ENCODE measurements at places on chromosomes 6 and 20.

DNA sequence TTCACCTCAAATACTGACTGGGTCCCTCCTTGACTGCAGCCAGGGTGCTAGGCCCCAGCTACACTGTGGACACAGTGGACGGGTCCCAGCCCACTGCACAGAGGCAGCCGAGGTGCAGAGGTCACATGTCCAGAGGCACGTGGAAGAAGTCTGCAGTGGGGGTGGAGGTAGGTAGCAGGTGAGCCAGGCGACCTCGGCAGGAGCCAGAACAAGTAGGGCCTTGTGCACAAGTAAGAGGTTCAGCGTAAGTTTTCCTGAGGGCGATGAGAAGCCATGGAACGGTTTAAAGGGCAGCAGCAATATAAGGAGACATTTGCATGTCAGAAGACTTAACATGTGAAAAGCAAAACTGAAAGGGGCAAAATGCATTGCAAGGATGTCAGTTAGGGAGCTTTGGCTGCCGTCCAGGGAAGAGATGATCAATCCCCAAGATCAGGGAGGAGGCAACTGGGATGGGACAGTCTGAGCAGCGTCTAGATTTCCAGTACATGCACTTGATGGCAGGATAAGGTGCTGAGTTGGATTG lies 49.7 kb upstream of the SNX9 start:
- DNase-seq = peak; percentile 57

- no peak for DNase-seq
Measured at GRCh38 chr6:136012943-136013342, 161.4 kb downstream of the PDE7B start.

GRCh38 chr6:121590438-121590837 lies 155.0 kb downstream of the GJA1 start:
- DNase-seq = no peak

- no peak for DNase-seq
Measured at GRCh38 chr6:69668916-69669315, 127.9 kb downstream of the LMBRD1 start.

- DNase-seq = no peak
Measured at GRCh38 chr20:52240802-52241201, 49.2 kb upstream of the ZFP64 start.

- no peak for DNase-seq
Measured at GRCh38 chr20:63457737-63458136, 14.7 kb downstream of the KCNQ2 start.

DNA sequence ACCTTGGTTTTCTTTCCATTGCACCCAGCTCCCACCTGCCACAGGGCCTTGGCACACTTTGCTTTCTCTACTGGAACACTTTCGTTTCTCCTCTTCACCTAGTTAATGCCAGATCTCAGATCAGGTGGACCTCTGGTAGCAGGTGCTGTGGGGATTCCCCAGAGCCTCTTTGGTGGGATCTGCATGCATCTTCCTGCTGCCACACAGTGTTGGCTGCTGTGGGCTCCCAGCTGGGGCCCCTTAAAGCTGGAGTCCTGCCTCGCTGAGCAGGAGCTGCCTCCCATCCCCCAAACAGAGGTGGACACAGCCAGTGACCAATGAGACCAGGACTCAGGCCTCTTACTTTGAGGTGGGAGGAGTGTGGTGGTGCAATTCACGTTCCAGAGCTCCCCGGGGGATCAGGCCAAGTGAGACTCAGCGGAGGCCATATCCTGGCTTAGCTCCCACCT lies 28.4 kb downstream of the CEBPB start:
- no peak for DNase-seq

GRCh38 chr6:105606831-105607463 lies 204.1 kb upstream of the PREP start:
- DNase-seq = peak; percentile 93

DNA sequence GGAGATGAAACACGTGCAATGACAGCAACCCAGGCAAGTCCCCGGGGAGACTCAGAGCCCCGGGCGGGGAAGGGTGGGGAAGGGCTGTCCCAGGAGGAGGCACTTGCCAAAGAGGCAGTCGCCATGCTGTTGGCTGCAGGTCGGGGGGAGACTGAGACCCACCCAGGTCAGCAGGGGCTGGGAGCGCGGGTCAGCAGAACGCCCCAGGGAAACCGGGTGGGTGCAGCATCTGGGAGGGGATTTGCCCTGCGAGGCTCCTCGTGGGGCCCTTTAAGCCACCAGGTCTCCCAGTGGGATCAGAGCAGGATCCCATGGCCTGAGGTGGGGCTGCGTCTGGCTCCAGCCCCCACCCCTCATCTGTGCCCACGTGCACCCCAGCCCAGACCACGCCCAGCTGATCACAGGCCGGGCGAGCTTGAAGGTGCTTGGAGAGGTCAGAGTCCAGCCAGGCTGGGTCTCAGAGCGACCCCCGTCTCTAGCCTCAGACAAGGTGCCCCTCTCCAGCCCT lies 65.5 kb downstream of the YTHDF1 start:
- DNase-seq = no peak

GRCh38 chr6:136784271-136784664 lies 8.0 kb downstream of the MAP3K5 start:
- no peak for DNase-seq

GRCh38 chr6:47701363-47701762 lies 3.0 kb downstream of the ADGRF4 start:
- no peak for DNase-seq

- no peak for DNase-seq
Measured at GRCh38 chr6:14880052-14880451, 365.8 kb upstream of the JARID2 start.

DNA sequence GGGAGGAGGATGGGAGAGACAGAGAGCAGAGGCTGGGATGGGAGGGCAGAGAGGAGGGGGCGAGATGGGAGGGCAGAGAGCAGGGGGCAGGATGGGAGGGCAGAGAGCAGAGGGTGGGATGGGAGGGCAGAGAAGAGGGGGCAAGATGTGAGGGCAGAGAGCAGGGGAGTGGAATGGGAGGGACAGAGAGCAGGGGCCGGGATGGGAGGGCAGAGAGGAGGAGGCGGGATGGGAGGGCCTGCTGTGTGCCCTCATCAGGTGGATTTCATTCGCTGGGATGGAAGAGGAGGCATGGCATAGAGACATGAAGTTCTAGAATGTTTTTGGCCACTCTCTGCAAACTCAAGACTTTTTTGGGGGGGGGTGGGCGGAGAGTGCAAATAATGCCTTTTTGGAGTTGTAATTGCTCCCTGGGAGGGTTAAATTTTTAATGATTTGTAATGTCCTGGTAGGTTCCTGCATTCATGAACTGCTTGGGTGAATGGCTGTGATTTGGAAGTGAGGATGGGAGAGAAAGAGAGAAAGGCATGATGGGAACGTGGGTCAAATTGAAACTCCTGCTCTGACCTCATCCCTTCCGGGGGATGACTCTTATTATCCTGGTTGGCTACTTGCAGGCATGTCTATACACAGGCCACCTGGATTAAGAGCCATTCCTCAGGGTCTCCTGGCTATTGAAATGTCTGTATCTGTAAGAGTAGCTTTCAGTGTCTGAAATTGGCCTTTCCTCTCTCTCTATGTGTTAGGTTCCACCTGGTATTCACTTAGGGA lies 162.4 kb upstream of the AGPAT4 start:
- DNase-seq = no peak

- DNase-seq = no peak
Measured at GRCh38 chr6:146027586-146028251, 1.1 kb upstream of the GRM1 start.

DNA sequence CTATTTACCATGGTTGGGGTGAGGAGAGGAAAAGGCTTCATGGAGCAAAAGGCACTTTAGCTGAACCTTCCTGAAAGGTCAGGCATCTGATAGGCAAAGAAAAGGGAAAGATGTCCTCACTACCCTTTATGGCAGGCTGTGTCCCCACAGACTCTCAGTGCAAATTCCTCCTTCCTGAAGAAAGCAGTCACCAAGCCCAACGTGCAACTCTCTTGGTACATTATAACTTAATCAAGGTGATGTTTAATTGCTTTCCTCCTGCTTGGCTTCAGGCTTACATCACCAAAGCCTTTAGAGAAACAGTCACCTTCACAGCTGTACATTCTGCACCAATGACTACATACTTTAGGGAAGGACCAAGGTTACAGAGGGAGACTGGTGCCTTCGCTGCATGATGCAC lies 2.1 kb upstream of the CLIC5 start:
- DNase-seq = no peak

DNA sequence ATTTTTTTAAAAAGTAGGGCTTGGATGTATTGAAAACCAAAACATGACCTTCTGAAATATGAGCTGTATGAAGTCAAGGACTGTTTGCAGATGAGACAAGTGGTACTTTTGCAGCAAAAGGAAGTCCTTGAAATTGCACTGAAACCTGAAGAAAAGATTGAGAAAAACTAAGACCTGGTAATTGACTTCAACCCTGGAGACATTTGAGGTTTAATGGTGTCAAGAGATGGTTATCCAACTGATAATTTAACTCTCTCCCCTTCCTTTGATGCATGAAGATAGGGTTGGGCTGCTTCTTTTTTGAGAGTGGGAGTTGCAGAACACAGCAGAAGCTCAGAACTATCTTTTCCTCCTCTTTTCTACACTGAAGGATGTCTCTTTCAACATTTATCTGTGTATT lies 180.9 kb upstream of the DTNBP1 start:
- DNase-seq = no peak

GRCh38 chr6:158143700-158144099 lies 24.4 kb downstream of the SERAC1 start:
- no peak for DNase-seq

DNA sequence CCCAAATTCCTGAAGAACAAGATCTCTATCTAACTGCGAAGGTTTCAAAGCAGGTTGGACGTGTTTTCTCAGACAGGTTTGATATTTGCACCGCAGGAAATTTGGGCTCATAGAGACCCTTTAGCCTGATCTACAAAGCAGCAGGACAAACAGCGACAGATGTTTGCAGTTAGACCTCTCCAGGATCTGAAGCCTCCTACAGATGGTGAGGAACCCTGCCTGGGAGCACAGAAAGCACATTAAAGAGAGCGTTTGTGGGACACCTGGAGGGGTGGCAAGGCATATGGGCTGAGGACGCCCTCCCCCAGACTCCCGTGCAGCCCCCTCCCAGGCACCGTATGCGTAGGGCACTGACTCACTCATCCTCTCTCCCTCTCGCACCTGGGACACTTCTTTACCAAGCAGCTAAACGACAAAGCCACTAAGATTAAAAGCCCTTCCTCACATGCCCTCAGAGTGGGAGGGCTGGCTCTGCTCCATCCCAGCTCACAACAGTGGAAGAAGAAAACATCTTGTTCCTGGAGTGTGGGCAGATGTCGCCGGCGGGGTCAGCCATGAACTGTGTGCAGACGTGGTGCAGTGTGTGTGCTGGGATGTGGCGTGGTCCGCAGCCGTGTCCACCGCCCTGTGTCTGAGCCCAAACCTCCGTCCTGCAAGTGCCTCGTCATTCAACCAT lies 249.7 kb upstream of the AFDN start:
- no peak for DNase-seq

DNA sequence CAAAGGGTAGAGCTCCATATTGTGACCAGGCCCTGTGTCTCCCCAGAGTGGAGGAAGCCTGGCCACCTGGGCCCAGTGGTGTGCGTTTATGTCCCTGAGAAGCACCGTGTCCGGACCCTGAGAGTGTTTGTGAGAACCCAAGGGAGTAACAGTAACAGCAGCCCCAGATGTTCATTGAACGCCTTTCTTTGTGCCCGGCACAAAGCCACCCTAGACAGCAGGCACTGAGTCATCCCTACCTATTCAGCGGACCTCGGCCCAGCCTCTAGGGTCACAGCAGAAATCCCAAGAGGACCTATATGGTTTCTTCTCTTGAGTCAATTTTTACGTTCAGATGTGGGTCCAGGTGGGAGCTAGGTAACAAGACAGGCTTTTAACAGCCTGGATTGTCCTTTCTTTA lies 24.5 kb downstream of the BCAS4 start:
- DNase-seq = no peak

- peak; percentile 32 for DNase-seq
Measured at GRCh38 chr6:56292505-56293181, 45.3 kb upstream of the COL21A1 start.

GRCh38 chr6:127716465-127716864 lies 139.5 kb downstream of the C6orf58 start:
- no peak for DNase-seq

- no peak for DNase-seq
Measured at GRCh38 chr20:14444106-14444505, 106.7 kb upstream of the FLRT3 start.

DNA sequence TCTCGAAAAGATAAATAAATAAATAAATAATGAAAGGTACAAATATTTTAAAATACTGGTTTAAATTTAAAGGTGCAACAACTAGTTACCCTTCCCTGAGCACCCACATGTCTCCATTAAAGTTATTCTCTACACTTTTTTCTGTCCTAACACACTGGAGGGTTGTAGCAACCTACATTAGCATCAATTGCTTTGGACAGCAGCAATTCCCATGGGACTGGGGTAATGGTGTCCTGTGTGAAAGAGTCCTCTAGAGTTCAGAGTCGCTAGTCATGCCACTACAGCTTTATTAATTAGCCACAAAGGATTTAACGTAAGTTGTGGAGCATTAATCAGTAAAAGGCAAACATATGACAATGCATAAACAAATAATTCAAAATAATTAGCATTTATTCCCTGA lies 14.1 kb upstream of the CD24 start:
- no peak for DNase-seq

DNA sequence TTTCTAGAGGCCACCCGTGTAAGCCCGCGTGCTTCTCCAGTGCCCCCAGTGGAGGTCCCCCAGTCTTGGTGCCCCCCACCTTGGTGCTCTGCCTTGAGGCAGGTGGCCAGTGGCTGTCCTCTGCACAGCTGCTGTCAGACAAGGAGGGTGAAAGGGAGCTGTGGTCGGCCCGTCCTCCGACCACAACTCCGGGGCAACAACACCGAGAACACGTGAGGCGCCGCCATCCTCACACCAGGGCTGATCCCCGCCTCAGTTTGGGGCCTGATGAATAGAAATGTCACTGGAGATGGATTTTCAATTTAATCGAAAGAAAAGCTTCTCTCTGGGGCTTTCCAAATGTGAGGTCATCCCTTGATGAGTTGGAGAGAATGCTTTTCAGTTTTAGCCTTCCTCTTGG lies 304.6 kb downstream of the CDH4 start:
- DNase-seq = no peak

GRCh38 chr6:163095401-163095800 lies 319.1 kb upstream of the QKI start:
- DNase-seq = no peak

- DNase-seq = no peak
Measured at GRCh38 chr20:50481741-50482140, 28.4 kb upstream of the PTPN1 start.

GRCh38 chr6:118436482-118436881 lies 111.6 kb upstream of the PLN start:
- no peak for DNase-seq

DNA sequence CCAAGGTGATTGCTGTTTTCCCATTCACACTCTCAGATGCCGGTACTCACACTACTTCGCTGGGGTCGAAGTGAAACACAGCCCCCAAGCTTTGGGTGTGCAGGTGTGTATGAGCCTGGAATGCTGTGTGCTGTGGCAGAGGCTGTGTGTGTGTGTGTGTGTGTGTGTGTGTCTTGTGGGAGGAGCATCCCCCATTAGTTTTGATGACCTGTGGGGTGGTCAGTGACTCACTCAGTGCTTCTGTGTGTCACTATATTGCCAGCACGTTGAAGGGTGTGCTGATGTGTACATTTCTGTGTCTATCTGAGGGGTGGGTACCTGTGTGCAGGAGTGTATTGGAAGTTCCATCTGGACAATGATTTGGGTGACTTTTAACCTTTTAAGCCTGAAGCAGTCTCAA lies 5.0 kb upstream of the SLC12A5 start:
- DNase-seq = no peak
